ENCODE measurements at places on chromosomes 6 and 20.

DNA sequence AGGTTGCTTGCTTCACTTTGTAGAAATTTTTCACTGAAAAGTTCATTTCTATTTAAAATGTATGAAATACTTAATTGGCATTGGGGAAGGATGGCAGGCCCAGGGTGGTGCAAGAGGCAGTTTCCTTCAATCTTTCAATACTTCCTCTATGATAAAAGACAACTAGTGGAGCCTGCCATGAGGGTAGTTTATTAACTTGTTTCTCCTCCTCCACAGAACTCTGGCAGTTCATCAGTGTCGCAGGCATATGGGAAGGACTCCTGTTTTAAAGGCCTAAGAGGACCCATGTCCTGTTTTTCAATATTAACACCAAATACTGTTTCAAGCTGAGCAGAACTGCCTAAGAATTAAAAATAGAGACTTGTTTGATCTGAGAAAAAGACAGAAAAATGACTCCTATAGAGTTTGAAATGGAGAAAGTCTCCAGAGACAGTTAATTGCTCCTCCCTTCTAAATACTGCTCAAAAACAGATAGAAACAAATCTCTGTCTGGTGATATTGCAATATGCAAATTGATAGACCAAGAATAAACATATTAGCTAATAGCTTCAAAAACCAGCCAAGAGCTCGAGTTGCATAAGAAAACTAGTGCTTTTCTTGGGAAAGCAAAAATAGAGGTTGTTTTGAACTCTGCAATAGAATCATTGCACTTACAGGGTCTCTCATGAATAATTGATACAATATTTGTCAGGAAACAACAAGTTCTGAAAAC lies 665.7 kb upstream of the SLC35B3 start:
- DNase-seq, result no peak

GRCh38 chr6:32983493-32983848 lies 15.1 kb downstream of the BRD2 start:
- no peak for DNase-seq

DNA sequence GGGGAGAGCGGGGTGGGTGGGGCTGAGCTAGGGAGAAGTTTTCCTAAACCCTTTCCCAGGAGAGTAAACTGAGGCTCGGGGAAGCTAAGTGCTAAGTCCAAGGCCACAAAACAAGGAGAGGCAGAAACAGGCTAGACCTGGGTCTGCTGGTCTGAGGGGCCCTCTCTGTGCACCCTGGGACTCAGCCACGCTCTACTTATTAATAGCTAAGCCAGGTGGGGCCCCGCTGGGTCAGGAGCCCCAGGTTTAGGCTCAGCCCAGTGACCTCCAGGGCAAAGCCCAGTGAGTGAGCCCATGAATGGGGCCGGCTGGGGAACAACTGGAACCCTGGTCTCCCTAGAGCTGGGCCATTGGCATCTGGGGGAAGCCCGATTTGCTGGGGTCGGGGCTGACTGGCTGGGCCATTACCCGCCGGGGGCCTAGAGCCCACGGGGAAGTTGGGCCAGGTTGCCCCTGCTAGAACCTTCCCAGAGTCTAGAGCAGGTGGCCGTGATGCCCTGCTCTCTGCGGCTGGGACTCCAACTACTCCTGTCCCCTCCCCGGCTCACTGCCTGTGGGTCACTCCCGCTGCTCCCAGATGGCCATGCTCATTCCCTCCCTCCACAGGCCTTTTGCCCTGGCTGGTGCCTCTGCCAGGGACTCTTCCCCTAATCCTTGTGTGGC lies 24.1 kb upstream of the NOL4L start:
- no peak for DNase-seq

DNA sequence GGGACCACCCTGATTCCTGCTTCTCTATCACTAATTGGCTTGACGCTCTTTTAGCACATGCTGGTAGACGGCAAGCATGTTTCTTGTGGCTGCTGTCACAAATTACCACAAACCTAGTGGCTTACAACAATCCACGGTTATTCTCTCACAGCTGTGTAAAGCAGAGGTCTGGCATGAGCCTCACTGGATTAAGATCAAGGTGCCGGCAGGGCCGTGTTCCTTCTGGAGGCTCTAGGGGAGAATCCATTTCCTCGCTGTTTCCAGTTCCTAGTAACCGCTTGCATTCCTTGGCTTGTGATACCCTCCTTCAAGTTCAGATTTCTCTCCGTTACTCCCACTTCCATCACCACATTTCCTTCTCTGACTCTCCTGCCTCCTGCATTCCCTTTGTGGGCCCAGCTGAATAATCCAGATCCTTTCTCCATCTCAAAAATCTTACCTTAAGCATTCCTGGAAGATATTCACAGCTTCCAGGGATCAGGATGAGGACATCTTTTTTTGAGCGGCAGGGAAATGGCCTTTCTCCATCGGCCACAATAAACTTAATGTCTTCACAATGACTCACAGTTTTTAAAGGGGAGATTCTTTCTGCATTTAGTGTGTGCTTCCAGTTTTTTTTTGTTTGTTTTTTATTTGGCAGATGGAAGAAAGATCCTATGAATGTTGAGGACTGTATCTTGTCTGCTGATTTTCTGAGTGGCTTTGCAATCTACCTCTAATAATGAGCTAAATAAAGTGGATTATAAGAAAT lies 39.9 kb downstream of the BMP6 start:
- DNase-seq, result no peak

- no peak for DNase-seq
Observed at GRCh38 chr6:46998436-46999017, 43.6 kb downstream of the ADGRF1 start.

- DNase-seq, result no peak
Observed at GRCh38 chr6:56419191-56419590, 171.8 kb upstream of the COL21A1 start.

- DNase-seq, result no peak
Observed at GRCh38 chr20:52789716-52790115, 182.4 kb upstream of the TSHZ2 start.

- DNase-seq, result no peak
Observed at GRCh38 chr6:167238694-167239467, 52.2 kb upstream of the UNC93A start.

DNA sequence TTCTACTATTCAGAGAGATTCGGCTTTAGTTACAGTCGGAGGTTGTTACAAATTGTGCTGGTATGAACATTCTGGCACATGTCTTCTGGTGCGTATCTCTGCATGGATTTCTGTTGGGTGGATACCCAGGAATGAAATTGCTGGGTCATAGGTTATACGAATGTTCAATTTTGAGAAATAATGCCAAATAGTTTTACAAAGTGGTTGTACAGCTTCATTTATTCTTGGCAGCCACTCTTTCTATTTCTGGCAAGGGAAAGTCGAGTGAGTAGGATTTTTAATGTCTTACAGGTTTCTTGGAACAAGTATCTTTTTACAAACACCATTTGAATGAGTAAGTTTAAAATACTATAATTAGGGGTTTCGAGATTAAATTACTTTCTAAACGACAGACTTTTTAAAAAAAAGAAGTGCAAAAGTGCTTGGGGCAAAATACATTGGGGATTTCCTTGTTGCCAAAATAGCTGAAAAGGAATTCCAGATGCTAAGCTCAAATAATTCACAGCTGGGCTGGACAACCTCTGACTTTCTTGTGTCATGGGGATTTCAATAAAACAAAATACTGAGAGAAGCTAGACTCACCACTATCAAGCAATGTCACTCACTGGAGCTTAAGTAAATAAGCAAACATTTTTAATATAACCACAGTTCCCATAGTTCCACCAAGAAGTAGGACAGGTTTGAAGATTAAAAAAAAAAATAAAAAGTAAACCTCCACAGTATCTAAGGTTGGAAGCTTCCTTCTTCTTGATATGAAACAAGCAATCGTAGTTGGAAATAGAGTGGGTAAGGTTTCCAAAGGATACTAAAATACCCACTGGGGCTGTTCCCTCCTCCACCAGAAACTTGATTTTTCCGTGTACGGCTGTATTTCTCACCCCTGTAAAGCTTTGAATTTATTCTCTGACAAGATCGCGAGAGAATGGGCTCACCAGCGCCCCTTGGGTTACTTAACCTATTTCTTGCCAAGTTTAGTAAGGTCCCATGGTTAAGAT lies 21.6 kb upstream of the GFOD1 start:
- DNase-seq, result no peak

- DNase-seq, result no peak
Observed at GRCh38 chr20:63369024-63369530, 7.9 kb upstream of the CHRNA4 start.

DNA sequence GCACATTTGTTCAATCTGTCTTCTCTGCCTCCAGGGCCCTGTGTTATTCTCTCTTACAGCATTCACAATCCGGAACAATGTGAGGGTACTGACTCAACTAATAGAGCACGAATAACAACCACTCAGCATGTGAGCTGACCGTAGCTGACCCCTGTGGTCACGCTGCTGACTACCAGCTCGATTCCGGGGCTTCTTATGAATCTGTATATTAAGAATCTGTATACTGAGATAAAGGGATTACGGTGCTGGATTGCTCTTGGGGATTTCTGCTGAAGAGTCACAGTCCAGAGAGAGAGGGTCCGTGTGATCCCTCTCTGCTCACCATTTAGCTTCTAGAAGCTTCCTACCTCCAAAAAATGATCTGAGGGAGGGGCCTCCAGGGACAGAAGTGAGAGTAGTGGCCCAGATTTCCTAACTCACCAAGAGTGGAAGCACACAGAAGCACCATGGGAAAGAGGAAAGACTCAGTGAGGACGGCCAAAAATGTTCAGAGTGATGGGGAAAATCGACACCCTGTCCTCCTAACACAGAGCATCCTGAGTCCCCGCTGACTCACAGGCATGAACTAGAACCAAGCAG lies 156.2 kb downstream of the THBS2 start:
- no peak for DNase-seq

- DNase-seq, result no peak
Observed at GRCh38 chr6:144395014-144395413, 109.9 kb downstream of the UTRN start.

DNA sequence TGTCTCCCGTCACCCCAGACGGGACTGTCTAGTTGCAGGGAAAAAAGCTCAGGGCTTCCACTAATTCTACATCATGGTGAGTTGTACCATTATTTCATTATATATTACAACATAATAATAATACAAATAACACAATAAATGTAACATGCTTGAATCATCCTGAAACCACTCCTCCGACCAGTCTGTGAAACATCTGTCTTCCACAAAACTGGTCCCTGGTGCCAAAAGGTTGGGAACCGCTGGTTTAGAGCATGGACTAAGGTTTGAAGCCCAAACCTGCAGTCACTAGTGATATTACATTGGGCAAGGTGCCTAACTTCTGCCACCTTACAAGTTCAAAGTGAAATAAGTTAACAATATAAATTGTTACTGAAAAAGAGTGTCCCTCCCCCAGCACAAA lies 175.7 kb downstream of the PDE10A start:
- DNase-seq, result no peak

DNA sequence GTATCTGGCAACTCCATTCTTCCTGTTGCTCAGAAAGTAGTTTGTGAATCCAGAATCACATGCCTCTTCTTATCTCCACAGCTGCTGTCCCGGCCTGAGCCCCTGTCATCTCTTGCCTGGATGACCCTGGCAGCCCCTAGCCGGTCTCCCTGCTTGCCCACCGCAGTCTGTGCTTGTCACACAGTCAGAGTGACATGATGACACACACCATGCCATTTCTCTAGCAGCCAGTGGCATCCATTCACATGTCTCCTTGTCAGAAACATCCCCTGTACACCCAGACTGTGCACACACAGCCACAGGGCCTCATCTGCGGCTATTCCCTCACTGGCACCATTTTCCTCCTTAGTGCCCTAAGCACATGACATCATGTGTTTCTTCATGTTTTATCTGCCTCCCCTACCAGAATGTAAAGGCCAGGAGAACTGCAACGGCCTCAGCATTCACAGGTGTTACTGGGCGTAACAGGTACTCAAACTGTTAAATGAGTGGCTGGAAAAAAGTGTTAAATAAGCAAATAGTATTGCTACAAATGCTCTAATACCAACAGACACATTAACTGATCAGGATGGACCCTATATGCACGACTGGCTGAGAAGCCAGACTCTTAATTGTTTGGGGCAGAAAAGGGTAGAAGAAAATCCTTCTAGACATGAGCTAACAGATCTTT lies 9.6 kb downstream of the ABHD12 start:
- DNase-seq, result no peak

DNA sequence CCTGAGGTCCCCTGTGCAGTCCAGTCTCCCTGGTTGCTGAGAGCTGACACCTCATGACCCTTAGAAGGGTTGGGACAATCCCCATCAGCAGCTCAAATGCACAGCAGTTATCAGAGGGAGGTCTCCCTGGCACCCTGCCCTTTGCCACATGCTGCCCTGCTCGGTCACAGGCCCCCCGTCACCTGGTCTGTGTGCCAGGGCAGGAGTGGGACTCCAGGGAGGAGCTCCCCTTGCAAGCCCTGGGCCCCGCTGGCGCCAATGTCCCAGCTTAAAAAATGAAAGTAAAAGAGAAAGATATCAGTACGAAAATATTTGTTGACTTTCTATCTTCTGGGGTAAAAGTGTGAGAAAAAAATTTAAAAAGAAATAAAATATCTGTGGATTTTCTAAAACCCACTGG lies 68.1 kb upstream of the SLC22A16 start:
- DNase-seq, result no peak

DNA sequence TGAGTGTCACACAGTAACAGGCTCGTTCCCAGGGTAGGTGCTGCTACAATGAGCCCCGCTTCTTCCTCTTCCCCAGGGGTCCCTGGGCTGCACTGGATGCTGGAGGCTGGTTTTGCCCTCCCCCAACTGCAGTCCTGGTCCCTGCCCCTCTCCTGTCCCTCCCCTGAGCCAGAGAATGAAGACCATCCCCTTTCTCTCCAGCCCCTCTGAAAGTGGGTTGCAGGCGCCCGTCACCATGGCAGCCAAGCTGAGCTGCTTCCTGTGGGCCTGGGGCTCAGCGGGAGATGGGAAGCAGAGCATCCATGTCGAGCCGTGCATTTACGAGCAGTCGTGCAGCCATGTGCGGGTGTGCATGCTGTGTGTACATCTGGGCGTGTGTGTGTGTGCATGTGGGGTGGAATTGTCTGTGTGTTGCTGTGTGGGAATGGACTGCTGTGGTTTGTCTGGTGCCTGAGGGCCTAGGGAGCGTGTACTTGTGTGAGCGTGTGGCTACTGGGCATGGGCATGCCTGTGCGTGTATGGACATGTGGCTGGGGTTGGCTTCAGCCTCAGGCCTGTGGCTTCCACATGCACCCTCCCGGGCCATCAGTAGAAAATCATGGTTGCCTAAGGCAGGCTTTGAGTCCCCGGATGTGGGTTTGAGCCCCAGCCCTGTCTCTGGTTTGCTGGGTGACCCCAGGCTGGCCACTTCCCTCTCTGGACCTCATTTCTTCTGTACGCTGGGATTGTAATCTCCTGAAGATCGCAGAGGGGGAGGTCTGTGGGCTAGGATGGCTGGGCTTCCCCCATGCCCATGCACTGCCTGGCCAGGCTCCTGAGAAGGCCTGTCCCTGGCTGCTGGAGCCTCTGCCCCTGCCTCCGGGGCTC lies 48.8 kb downstream of the SRC start:
- no peak for DNase-seq

GRCh38 chr6:72031471-72031870 lies 145.1 kb downstream of the RIMS1 start:
- no peak for DNase-seq

GRCh38 chr20:49385465-49385864 lies 97.0 kb downstream of the KCNB1 start:
- no peak for DNase-seq

- peak; percentile 79 for DNase-seq
Observed at GRCh38 chr6:158042245-158042798, 60.7 kb downstream of the SYNJ2 start.

Measured in occipital lobe (tissue), 3 donors.